ENCODE measurements at places on chromosomes 5 and 9.

DNA sequence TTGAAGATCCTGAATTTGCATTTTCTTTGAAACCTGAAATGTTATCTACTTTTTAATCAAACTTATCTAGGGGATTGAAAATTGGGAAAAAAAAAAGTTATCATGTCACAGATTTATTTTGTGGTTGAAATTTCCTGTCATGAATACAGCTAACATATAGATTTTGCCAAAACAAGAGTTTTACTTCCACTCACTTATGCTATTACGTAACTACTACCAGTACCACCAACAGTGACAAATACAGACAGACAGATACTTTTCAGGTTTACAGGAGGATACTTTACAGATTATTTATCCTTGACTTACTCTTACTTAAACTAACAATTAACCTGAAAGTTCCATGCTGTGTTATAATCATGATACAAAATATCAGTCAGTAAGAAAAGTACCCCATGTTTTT is 6.8 kb upstream of the MRPS30 start:
- DNase-seq: no peak

DNA sequence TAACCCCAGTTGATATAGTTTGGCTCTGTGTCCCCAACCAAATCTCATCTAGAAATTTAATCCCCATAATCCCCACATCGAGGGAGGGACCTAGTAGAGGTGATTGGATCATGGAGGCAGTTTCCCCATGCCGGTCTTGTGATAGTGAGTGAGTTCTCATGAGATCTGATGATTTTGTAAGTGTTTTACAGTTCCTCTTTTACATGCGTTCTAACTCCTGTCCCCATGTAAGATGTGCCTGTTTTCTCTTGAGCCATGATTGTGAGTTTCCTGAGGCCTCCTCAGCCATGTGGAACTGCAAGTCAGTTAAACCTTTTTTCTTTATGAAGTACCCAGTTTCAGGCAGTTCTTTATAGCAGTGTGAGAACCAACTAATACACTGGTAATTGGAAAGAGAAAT is 73.6 kb downstream of the CDH12 start:
- no peak for DNase-seq

DNA sequence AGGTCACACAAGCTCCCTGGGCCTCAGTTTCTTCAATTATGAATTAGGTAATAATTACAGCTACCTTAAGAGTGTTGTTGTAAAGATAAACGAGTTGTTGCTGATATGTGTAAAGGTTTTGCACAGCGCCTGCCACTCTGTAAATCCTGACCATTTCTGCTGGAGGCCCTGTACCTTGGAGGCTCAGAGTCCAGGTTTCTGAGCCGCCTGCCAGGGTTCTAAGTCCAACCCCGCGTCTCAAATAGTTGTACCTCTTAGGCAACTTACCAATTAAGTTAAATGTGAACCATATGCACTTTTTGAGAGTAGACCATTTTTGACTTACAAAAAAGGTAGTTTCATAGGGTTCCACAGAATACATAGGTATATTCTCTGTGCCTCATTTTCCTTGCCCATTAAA is 156.8 kb upstream of the KLF9 start:
- DNase-seq: no peak

GRCh38 chr5:125042261-125042890 is 295.9 kb upstream of the ZNF608 start:
- DNase-seq: no peak

GRCh38 chr5:18771097-18771610 is 1136.9 kb downstream of the TAF11L14 start:
- DNase-seq: no peak

GRCh38 chr5:131151216-131151615 is 13.8 kb downstream of the HINT1 start:
- no peak for DNase-seq

DNA sequence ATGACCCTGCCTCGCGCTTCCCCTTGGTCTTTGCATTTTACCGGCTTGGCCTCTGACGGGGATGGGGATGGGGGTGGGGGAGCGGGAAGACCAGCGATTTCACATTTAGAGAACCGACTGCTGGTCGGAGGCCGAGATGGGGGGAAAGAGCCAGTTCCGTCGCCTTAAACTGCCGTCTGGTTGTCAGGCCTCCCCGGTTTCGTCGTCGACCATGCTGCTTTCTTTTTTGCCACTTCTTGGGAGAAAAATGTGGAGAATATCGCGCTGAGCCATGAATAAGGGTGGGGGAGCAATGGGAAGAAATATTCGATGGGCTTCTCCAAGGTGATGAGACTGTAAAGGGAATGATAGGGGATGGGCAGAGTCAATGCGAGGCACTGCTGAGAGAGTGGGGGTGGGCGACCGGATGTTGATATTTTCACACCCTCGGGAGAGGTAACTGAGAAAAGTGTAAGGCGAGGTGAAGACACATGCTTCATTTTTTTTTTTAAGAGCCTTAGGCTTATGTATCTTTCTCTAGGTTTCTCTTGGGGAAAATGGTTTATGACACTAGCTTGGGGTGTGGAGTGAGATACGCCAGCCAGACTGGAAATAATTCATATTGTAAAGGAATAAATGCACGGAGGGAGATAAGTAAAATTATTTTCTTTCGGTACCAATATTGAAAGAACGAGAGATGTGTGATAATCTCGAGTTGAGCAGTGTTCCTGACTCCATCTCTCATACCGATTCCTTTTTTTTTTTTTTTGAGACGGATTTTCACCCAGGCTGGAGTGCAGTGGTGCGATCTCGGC is 1.1 kb downstream of the KIF2A start:
- DNase-seq: peak; percentile 53

GRCh38 chr9:28365728-28366127 is 792.4 kb upstream of the C9orf72 start:
- DNase-seq: no peak

DNA sequence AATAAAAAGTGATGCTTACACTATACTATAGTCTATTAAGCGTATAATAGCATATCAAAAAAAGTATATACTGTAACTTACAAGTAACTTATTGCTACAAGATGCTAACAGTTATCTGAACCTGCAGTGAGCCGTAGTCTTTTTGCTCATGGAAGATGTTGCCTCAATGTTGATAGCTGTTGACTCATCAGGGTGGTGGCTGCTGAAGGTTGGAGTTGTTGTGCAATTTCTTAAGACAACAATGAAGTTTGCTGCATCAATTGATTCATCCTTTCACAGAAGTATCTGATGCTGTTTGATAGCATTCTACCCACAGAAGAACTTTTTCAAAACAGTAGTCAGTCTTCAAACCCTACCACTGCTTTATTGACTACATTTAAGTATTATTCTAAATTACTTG is 7.8 kb upstream of the C9orf40 start:
- no peak for DNase-seq

GRCh38 chr9:28293369-28294090 is 720.2 kb upstream of the C9orf72 start:
- no peak for DNase-seq

GRCh38 chr5:168992016-168992415 is 308.9 kb downstream of the SLIT3 start:
- DNase-seq: no peak

- no peak for DNase-seq
Observed at GRCh38 chr5:30667293-30667692, 526.2 kb upstream of the CDH6 start.

DNA sequence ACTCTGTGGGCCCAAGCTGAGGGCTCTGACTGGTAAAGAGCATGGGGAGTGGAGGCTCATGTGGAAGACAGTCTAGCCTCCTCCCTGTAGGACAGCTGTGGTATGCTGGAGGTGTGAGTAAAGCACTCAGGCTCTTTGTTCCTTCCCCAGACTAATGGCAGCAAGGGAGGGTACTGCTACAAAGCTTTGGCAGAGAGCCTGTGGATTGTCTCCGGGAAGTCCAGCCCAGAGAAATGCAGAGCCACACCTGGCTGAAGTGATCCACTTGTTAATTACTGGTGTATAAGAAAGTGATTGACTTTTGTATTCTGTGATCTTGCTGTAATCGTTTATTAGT is 161.7 kb downstream of the OXCT1 start:
- no peak for DNase-seq

GRCh38 chr9:119282476-119283077 is 86.7 kb downstream of the BRINP1 start:
- DNase-seq: no peak

DNA sequence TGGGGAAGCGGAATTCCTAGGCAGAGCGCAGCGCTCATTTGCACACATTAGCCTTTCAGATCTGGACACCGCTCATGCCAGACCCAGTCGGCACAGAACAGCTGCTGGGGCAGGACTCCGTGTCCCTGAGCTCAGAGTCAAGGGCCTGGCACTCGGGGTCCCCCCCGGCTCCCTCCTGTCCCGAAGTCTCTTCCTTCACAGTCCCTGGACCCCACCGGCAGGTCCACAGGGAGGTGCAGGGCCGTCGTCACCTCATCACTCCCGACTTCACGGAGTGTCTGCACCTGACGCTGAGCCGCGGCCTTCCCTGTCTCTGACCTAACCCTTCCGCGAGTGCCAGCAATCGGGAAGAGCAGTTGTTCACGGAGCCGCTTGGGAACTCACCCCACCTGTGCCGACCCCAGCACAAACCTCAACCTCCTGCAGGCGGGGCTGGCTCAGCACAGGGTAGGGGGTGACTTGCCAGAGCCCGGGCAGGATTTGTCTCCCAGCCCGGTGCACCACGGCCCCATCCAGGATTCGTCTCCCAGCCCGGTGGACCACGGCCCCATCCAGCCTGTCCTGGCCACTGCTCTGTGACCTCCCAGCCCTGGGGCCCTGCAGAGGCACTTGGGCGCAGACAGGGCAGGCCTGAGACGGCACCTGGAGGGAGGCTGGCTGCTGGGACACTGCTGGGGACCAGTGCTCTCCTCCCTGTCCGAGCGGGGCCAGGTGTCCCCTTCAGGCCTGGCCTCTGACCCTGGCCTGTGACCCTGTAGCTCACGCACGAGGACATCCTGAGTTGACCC is 9.9 kb upstream of the SLC9A3 start:
- DNase-seq: no peak

DNA sequence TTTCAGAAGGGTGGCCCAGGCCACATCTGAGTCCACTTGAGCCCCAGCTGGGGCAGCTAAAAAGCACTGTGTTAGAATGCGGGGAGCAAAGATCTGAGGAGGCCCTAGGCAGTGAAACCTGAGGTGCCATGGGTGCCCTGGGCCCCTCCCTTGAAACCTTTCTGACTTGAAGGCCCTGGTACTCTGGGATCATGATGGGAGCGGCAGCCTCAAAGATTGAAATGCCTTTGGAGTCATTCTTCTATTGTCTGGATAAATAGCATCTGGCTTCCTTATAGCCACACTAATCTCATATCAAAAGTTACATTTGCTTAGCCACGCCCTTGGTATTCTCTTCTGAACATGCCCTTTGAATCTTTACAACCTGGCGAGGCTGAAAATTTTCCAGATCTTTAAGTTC is 7.7 kb upstream of the SEMA5A start:
- no peak for DNase-seq

GRCh38 chr5:5387777-5388176 is 34.7 kb upstream of the ICE1 start:
- no peak for DNase-seq

GRCh38 chr5:109290231-109290630 is 119.5 kb downstream of the PJA2 start:
- no peak for DNase-seq

DNA sequence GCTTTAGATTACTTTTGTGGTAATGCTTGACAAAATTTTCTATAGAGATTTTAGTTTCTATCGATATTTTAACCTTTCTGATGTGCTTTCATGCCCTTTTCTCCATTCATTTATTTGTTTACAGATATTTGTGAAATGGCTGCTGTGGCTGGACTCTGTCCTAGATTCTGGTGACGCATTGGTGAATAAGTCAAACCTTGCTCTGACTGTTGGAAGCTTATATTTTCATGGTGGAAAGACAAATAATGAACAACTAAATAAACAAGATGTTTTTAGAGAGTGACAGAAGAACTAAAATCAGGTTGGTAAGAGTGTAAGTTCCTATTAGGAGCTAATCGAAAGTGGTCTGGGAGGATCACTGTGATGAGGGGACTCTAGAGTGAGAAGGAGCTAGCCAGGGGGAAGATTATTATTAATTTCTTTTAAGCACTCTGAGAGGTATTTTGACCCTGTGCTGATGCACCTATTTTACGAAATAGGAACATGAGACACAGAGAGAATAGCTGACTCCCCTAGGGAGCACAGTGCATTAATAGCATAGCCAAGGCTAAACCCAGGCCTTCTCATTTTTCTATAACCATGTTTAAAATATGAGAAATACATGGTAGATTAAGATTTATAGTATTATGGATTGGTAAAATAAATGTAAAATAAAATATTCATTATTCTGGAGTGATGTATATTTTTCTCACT is 411.9 kb upstream of the ARRDC3 start:
- no peak for DNase-seq

DNA sequence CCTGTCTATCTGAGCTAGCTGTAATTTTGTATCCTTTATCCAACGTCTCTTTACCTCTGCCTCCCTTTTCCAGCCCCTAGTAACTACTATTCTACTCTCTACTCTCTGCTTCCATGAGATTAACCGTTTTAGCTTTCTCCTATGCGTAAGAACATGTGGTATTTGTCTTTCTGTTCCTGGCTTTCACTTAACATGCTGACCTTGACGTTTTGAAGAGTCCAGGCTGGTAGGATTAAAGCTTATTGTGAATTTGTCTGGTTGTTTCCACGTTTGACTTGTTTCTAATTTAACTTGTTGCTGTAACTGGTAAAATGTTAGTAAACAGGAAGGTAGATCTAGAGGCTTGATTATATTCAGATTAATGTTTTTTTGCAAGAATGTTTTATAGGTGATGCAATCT is 385.3 kb downstream of the PSAT1 start:
- no peak for DNase-seq

Measured in activated T-cell treated with anti-CD3 and anti-CD28 coated beads for 48 hours (primary cell).